Spinal cord (tissue), 10 donors: ENCODE measurements at places on chromosomes 5 and 9. TPM values are rescaled to one million over a fixed set of nuclear protein-coding genes. Genes with fewer than 3 reads are reported as not detected.

C1QTNF3 gene
- total RNA-seq: 49.8 TPM

PCDHA9 gene
- total RNA-seq: 1.2 TPM

MLANA gene
- total RNA-seq: 1.7 TPM

ADGRD2 gene
- total RNA-seq: 4.3 TPM

THBS4 gene
- 22.7 TPM for total RNA-seq

ANXA2R gene
- 1.3 TPM for total RNA-seq

AFAP1L1 gene
- total RNA-seq: 11.2 TPM

PLK2 gene
- total RNA-seq: 99.7 TPM

CCIN gene
- 0.40 TPM for total RNA-seq

WDR38 gene
- 0.59 TPM for total RNA-seq

LAMC3 gene
- total RNA-seq: 14.4 TPM

SCGB3A2 gene
- total RNA-seq: not detected

TYRP1 gene
- 10.2 TPM for total RNA-seq
